Erythroblast (primary cell): ENCODE measurements at places on chromosomes 11 and 22.

- DNase-seq = peak; percentile 82
These were observed 22.7 kb downstream of the YPEL1 start for GRCh38 chr22:21712751-21713427.

DNA sequence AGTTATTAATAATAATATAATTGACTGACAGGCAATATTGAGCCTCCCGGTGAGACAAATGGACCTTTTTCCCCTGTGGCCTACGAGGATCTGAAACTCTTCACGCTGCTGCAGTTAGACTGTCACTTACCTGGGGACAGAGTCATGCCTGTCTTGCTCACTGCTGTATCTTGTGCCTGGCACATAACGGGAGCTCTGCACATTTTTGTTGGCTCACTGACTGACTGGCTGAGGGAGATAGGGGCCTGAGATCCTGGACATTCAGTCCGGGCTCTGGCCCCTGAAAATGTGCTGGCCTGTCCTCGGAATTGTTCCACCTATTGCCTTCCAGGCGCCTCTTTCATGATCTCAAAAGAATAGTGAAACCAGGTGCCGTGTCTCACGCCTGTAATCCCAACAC is 743 bp upstream of the CD3D start:
- no peak for DNase-seq

DNA sequence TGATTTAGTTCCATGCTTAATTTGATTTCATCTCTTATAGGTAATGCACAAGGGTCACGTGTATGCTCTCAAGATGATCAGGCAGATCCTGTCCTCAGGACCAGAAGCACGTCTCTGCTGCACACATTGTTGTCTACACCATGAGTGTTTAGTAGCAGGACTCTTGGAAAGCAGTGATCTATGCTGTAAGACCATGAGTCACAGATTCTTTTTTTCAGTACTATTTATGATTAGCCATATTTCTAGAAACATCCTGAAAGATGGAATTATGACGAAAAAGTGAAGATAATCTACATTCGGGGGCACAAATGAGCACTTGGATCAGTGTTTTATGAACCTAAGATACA is 29.6 kb downstream of the ZBED4 start:
- DNase-seq = no peak

GRCh38 chr11:22192289-22192641 is 620 bp upstream of the ANO5 start:
- no peak for DNase-seq

GRCh38 chr11:70506986-70507385 is 108.7 kb downstream of the CTTN start:
- DNase-seq = no peak

GRCh38 chr11:114522818-114523217 is 36.9 kb downstream of the NXPE1 start:
- no peak for DNase-seq

DNA sequence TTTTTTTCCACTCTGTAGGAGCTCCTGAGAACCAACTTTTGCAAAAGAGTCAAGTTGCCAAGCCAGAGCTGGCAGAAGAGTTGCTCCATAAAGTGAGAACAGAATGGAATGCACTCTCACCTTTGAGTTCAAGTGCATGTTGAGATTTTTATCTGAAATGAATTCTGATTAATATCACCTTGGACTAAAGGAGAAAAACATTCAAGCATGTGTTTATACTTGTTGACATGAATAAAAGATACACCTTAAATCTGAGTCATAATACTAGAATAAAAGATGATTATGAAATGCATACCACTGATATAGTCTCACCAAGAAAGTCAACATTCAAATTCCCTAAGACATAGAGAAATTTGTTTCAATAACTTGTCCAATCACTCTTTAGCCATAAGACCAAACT is 37.8 kb downstream of the ARL14EP start:
- no peak for DNase-seq
